Neuronal stem cell (in vitro differentiated cells): ENCODE measurements at places on chromosomes 13 and 19.

- no peak for DNase-seq
Observed at GRCh38 chr13:35965226-35965927, 165.8 kb downstream of the DCLK1 start.

- no peak for DNase-seq
Observed at GRCh38 chr13:24541127-24541475, 28.5 kb upstream of the PARP4 start.

GRCh38 chr13:112885782-112886268 is 83.2 kb upstream of the MCF2L start:
- DNase-seq, result peak; percentile 74

GRCh38 chr13:34826432-34826831 is 115.6 kb upstream of the NBEA start:
- no peak for DNase-seq

- DNase-seq, result no peak
Observed at GRCh38 chr13:101618440-101619187, 166.1 kb downstream of the ITGBL1 start.

DNA sequence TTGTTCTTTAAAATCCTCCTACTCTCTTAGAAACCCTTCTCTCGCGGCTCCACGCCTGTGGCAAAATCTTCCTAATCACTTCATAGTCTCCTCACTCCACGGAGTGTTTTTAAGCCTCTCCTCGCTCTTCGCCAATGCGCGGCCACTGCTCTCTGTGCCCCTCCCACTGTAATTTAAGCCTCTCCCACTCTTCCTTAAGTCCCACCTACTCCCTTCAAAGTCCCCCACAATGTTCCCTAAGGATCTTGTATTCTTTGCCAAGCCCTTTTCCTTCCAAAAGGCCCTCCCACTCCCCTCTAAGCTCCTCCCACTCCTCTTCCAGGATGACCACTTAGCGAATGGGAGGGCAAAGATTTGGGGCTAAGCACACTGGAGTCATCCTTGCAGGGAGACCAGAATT is 1.3 kb downstream of the FIZ1 start:
- DNase-seq, result no peak

GRCh38 chr19:52896431-52897137 is 851 bp downstream of the ZNF320 start:
- peak; percentile 2 for DNase-seq

DNA sequence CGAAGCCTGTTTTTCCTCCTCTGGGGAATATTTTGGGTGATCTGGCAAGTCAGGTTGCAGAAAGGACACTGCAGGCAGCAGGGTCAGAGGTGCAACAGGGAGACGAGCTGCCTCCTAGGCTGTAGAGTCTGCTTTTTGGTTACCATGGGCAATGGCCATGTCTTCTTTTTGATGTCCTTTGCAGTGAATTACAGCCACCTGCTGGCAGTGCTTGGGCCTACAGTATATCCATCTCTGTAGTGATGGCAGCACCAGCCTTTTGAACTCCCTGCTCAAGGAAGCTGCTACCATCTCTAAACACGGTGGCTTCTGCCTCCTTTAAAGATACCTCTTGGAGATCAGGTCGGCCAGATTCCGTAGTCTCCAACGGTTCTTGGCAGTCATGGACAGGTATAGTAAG is 73.9 kb downstream of the WTIP start:
- no peak for DNase-seq

- no peak for DNase-seq
Observed at GRCh38 chr13:29284726-29285125, 310.8 kb downstream of the SLC7A1 start.

GRCh38 chr19:47112166-47112996 is 1.2 kb downstream of the ZC3H4 start:
- peak; percentile 72 for DNase-seq

DNA sequence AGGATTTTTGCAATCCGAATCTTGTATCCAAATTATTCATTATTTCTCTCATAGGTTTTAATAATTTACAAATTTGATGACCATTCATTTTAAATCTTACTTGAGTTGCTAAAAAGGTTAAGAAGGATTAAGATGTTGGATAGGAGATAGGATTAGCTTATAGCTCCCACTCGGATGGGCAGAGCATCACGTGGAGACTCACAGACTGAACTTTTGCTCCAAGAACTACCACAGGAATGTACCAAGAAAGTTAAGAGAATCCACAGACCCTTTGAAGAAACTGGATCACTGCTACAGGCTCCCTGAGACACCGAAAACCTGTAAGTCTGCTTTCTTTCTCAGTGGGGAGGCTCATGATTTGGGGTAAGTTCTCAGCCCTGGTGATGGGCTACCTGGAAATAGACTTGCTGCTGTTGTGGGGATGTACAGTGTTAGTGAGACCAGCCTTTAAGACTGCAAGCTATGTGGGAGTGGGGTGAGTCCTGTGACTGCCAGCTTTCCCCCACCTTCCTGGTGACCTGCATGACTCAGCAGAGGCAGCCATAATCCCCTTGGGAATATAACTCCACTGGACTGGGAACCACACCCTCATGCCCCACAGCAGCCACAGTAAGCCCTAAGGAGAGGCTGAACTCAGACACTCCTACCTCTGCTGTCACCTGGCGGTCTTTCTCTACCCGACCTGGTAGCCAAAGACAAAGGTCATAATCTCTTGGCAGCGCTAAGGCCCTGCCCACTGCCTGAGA is 1458.0 kb downstream of the OLFM4 start:
- no peak for DNase-seq

GRCh38 chr13:51821606-51822005 is 17.6 kb upstream of the DHRS12 start:
- DNase-seq, result no peak

GRCh38 chr19:33755099-33756035 is 41.3 kb upstream of the KCTD15 start:
- DNase-seq, result no peak

DNA sequence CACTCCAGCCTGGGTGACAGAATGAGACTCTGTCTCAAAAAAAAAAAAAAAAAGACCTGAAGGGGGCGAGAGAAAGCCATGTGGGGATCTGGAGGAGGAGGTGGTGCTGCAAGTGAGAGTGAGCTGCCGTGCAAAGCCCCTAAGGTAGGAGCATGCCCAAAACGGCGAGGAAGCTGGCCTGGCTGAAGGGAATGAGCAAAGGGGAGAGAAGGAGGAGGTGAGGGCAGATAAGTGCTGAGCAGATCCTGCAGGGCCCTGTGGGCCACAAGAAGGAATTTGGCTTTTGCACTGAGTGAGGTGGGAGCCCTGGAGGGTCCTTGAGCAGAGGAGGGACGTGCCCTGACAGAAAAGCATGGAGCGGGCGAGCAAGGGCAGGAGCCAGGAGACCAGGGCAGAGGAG is 19.4 kb upstream of the ADGRE5 start:
- no peak for DNase-seq

- no peak for DNase-seq
Observed at GRCh38 chr13:54607421-54607820, 1578.8 kb downstream of the OLFM4 start.
